Stimulated activated CD8-positive, alpha-beta memory T cell treated with anti-CD3 and anti-CD28 coated beads, Interleukin-15, amount 100 ng/mL, for 4 hours (primary cell): ENCODE measurements at places on chromosomes 7 and 10.

- no peak for DNase-seq
These were observed 197.0 kb upstream of the AGK start for GRCh38 chr7:141354251-141354650.

DNA sequence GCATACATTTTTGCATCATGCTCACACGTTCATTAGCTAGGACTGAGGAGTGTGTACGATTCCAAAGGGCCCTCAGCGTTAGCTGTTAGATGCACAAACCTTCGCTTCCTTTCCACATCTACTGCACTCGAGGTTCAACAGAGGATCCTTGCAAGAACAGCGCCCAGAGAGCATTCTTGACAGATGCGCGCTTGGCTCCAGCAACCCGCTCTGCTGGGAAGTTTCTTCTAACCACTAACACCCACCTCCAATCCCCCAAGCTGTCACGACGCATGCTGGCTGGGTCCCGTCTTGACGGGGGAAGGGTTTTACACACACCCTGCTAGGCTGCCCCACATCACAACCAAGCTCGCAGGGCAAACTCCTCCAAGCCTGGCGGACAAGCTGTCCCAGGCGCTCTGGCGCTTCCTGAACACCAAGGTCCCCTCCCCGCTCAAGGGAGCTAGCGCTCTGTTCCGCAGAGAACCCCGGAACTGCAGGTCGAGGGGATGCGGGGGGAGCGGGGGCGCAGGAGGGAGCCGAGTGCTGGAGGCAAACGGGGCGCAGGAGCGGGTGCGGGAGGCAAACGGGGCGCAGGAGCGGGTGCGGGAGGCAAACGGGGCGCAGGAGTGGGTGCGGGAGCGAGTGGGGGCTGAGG lies 653 bp upstream of the ADRB1 start:
- no peak for DNase-seq

DNA sequence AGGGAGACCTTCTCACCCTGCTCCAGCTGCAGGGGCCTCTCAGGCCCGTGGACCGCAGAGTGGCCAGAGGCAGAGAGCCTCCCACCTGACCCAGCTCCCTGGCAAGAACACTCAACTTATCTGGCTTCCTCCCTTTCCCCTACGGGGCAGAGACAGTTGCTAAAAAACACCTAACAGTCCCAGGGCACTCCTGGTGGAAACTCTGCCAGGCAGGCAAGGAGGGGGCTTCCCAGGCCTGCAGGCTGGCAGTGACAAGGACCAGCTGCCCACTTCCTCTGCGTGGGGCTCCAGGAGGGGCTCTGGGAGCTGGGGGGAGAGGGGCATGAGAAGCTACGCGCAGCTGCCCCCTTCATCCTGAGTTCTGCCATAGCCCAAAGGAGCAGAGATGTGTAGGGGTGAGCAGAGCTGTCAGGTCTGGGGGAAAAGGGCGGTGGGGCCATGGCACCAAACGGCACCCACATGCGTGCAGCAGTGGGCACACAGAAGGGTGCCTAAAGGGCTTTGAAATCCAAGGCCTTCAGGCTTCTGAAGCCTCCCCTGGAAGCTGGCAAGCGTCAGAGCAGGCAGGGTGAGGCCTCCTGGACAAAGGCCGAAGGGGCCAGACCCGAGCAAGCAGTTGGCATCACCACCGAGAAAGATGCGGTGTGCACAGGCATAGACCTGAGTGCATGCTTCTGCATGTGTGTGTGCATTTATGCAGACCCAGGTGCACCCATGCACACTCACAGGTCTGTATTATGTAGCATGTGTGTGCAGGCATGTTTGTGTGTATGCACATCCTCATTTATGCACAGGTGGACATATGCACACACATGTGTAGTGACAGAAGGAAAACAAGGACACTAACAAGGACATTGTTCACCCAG lies 14.4 kb downstream of the SPOCK2 start:
- no peak for DNase-seq

GRCh38 chr7:100785878-100786277 lies 41.4 kb downstream of the EPHB4 start:
- DNase-seq: no peak

DNA sequence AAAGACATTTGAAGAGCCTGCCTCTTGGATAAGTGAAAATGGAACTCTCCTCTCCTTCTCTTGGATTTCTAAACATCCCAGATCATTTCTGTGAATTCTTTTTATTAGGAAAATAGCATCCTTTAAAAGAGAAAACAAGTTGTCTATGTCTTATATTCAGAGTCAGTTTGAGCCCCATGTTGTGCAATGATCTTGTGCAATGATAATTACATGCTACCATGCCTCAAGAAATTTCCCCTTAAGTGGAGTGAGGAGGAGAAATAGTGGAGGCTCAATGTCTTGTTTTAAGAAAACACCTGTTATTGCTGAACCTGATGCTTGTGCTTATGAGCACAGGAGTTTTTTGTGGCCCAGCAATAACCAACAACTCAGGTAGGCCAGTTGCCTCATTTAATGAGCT lies 103.6 kb downstream of the NPSR1 start:
- DNase-seq: no peak

- no peak for DNase-seq
These were observed 5.8 kb upstream of the UPP1 start for GRCh38 chr7:48083114-48083830.

DNA sequence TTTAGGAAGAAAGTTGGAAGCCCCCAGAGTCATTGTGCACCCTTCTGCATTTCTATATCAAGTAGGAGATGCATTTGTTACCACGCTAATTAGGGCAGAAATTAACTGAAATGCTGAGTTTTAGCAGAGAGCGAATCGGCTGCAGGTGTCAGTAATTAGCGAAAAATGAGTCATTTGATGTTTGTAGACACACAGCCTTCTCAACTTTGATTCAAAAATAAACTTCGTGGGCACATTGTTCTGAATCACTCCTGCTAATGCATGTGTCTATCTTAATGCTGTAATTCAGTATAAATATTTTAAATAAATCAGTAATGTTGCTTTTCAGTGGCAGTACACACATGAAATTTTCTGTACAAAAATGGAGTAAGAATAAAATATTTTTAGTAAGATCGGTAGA lies 109.5 kb upstream of the CARD11 start:
- DNase-seq: no peak

- no peak for DNase-seq
These were observed 6.4 kb upstream of the SOSTDC1 start for GRCh38 chr7:16471933-16472332.

- no peak for DNase-seq
These were observed 5.8 kb upstream of the GGCT start for GRCh38 chr7:30510124-30511075.

DNA sequence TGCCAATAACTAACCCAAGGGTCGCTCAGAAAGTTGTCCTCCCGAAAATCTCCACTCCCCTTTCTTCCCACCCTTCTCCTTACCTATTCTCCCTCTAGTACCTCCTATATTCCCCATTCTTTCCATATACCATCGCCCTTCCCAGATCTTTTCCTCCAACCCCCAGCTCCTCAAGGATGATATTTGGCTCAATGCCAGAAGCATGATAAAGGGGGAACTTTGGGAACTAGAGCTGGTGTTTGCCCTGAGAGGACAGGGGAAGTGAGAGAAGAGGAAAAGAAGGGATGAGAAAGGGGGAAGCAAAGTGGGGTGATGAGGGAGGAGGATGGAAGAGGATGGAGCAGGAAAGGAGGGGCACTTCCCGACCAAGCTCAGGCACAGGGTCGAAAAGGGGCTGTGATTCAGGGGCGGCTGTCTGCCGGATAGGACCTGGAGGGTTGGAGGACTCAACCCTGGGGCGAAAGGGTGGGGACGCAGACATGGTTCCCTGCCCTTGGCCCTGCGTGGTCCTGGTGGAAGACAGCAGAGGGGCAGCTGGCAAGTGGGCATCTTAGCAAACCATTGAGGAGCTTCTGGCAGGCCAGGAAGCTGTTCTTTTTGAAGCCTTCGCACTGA lies 1.8 kb downstream of the OIT3 start:
- DNase-seq: no peak

GRCh38 chr7:155861480-155861868 lies 49.2 kb upstream of the SHH start:
- DNase-seq: no peak

GRCh38 chr7:1227814-1228544 lies 4.7 kb upstream of the UNCX start:
- DNase-seq: no peak

DNA sequence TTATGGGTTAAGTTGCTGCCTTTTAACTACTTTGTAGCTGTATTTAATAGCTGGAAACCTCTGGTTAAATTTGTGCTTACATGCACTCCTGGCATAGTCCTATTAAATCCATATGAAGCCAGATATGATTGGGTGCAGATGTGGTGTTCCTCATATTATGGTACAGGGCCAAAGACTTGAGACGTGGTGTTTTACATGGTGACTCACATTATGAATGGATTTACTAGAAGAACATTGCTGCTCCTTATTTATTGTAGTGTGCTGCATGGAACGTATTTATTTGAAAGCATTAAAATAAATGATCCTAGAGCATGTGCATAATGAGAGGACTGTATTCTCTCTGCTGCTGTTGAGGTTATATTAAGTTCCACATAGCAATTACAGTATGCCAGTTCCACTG lies 224.1 kb downstream of the SLC25A13 start:
- DNase-seq: no peak

DNA sequence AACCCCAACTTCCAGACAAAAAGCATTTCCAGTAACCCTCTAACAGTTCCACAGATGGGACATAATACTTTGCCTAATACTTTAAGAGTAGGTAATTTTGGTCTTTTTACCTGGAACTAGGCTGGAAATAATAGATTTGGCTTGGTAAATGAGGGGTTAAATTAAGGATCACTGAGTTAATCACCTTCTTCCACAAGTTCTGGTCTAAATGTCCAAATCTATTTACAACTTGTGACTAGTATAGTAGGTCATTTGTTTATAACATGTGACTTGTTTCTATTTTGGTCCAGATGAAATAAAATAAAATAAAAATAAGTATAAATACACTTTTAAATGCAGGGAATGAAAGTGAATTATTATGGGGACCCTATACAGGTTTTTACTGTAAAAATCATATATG lies 80.1 kb downstream of the PRKCQ start:
- no peak for DNase-seq

- no peak for DNase-seq
These were observed 99.8 kb downstream of the WDR37 start for GRCh38 chr10:1155791-1156615.

DNA sequence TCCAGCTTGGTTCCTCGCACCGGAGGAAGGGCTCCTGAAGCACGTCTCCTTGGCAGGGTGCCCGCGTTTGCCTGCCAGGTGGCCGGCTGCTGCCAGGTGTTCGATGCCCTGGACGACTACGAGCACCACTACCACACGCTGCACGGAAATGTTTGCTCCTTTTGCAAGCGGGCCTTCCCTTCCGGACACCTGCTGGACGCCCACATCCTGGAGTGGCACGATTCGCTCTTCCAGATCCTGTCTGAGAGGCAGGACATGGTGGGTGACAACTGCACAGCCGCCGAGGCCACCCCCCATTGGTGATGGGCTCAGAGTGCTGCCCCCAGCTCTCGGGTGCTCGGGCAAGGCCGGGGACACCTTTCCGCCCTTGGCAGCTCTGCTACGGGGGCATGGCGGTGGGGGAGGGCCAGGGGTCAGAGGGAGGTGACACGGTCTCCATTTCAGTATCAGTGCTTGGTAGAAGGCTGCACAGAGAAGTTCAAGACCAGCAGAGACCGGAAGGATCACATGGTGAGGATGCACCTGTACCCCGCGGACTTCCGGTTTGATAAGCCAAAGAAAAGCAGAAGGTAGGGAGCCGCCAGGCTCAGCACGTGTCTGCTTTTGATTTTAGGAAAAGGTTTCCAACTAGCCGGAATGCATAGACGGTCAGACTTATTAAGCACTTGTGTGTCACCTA lies 1.1 kb downstream of the ZNF511 start:
- DNase-seq: no peak

DNA sequence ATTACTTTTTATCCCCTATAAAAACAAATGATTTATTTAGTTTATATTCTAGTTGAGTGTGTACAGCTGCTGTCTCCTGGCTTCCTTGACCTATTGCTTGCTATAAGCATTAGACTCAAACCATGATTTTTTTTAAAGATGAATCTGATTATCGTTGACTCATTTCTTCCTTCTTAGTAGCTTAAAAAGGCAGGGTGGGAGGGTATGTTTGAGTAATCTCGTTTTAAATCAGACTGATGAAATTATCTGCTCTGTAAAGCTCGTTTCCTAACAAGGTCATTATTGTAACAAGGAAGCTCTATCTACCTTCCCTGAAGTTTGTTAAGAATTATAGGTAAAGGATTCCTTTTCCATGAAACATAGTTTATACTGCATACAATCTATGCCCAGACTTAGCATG lies 276.3 kb upstream of the KCND2 start:
- DNase-seq: no peak

DNA sequence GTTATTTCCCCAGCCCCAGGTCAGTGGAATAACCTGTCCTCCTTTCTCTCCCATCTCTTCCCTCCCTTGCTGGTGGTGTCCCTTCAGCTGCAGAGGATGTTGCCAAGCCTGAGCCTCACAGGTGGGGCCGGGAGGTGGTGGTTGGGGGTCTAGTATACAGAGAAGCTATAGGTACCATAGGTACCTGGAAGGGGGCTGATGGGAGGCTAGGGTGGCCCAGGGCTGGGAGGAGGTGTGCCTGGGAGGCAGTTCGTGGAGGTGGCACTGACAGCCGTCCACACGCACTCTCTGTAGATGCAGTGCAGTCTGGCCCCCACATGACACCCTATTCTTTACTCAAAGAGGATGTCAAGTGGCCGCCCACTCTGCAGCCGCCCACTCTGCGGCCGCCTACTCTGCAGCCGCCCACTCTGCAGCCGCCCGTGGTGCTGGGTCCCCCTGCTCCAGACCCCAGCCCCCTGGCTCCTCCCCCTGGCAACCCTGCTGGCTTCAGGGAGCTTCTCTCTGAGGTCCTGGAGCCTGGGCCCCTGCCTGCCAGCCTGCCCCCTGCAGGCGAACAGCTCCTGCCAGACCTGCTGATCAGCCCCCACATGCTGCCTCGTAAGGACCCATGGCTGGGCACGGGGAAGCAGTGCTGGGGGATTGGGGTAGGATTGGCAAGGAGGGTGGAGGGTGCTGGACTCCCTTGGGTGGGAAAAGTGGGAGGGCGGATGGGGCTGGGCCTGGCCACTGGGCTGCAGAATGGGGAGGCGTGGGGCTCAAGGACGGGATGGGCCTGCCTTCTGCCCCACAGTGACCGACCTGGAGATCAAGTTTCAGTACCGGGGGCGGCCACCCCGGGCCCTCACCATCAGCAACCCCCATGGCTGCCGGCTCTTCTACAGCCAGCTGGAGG lies 9.5 kb downstream of the IRF5 start:
- DNase-seq: no peak

DNA sequence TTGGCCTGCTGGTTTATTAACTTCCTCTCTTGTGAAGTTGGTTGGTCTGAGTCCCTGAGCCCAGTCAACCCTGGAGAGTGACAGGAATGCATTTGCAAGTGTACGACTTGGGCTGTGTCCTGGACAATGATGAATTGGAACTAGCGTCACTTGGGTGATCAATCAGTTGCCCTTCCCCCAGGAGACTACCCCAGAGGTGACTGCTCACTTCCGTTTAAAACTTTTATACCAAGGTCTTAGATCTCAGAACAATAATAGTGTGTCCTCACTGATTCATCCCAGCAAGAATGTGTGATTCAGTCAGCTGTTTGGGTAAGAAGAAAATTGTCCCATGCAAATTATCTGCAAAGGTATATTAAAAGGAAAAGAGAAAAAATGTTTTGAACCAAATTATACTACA lies 102.9 kb upstream of the ARMC3 start:
- no peak for DNase-seq

- DNase-seq: no peak
These were observed 180.3 kb downstream of the CRPPA start for GRCh38 chr7:16241017-16241416.

GRCh38 chr7:22358820-22359697 lies 2.1 kb upstream of the RAPGEF5 start:
- no peak for DNase-seq

- no peak for DNase-seq
These were observed 5.8 kb downstream of the TSPAN15 start for GRCh38 chr10:69456880-69457693.

GRCh38 chr10:7523656-7524055 lies 112.8 kb upstream of the SFMBT2 start:
- no peak for DNase-seq
